SIG-M5 (cell line): ENCODE measurements at places on chromosomes 1 and 21.

DNA sequence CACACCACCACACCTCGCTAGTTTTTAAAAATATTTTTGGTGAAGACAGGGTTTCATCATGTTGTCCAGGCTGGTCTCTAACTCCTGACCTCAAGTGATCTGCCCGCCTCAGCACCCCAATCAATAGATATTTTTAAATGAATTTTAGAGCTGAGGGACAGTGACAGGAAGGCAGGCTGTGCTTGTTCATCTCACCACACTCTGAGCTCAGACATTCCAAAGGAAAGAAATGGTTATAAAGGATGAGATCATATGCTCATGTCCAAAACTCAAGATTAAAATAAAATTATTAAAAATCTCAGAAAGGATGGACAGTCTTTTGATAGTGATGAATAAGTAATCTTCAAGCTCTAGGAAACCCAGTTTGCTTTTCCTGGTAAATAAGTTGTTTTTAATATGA is 40.9 kb downstream of the L1TD1 start:
- no peak for DNase-seq

DNA sequence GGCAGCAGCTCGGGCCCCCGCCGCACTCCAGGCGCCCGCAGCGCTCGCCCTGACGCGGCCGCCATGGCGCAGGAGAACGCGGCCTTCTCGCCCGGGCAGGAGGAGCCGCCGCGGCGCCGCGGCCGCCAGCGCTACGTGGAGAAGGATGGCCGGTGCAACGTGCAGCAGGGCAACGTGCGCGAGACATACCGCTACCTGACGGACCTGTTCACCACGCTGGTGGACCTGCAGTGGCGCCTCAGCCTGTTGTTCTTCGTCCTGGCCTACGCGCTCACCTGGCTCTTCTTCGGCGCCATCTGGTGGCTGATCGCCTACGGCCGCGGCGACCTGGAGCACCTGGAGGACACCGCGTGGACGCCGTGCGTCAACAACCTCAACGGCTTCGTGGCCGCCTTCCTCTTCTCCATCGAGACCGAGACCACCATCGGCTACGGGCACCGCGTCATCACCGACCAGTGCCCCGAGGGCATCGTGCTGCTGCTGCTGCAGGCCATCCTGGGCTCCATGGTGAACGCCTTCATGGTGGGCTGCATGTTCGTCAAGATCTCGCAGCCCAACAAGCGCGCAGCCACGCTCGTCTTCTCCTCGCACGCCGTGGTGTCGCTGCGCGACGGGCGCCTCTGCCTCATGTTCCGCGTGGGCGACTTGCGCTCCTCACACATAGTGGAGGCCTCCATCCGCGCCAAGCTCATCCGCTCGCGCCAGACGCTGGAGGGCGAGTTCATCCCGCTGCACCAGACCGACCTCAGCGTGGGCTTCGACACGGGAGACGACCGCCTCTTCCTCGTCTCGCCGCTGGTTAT is 2.8 kb downstream of the KCNJ9 start:
- no peak for DNase-seq

DNA sequence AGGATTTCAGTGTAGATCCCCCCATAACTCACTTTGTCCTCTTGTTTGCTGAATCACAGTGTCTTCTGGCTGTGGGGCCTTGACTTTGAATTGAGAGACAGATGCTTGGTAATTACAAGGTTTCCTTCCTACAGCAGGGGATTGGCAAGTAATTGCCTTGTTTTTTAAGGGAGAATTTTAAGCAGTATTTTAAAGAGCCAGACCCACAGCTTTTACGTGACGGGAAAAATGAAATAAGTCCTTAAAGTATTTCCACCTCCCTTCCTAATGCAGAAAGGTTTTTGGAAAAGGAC is 41.0 kb downstream of the PGBD5 start:
- no peak for DNase-seq

GRCh38 chr1:11057477-11057876 is 2.3 kb downstream of the SRM start:
- DNase-seq = no peak

DNA sequence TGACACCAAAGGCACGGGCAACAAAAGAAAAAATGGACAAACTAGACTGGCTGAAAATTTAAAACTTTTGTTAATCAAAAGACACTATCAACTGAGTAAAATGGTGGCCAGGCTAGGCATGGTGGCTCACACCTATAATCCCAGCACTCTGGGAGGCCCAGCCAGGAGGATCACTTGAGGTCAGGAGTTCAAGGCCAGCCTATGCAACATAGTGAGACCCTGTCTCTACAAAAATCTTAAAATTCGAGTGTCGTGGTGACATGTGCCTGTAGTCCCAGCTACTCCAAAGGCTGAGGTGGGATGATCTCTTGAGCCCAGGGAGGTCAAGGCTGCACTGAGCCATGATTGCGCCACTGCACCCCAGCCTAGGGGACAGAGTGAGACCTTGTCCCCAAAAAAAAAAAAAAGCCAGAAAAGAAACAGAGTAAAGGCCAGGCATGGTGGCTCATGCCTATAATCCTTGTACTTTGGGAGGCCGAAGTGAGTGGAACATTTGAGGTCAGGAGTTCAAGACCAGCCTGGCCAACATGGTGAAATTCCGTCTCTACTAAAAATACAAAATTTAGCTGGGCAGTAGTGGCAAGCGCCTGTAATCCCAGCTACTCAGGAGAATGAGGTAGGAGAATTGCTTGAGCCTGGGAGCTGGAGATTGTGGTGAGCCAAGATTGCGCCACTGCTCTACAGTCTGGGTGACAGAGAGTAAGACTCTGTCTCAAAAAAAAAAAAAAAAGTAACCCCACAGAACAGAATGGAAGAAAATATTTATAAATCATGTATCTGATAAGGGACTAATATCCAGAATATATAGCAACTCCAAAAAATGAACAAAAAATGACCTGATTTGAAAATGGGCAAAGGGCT is 8.0 kb downstream of the TUT4 start:
- no peak for DNase-seq

DNA sequence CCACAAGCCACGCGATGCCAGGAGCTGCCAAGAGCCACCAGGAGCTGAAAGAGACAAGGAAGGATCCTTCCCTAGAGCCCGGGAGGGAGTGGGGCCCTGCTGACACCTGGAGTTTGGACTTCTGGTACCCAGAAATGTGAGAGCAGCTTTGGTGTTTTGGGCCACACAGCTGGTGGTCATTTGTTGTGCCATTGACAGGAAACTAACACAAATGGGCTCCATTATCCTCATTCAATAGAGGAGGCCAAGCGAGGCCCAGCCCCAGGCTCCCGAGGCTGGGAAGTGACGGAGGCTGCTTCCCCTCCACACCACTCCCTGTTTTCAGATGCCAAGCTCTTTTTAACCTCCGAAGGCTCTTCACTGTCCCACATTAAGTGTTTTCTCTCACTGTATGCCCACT is 25.5 kb downstream of the DHRS3 start:
- DNase-seq = no peak

GRCh38 chr1:16440131-16440469 is 424 bp upstream of the NECAP2 start:
- no peak for DNase-seq

GRCh38 chr1:20318971-20319370 is 28.3 kb downstream of the VWA5B1 start:
- no peak for DNase-seq

- no peak for DNase-seq
Measured at GRCh38 chr21:42929969-42930368, 4.5 kb upstream of the ERVH48-1 start.

DNA sequence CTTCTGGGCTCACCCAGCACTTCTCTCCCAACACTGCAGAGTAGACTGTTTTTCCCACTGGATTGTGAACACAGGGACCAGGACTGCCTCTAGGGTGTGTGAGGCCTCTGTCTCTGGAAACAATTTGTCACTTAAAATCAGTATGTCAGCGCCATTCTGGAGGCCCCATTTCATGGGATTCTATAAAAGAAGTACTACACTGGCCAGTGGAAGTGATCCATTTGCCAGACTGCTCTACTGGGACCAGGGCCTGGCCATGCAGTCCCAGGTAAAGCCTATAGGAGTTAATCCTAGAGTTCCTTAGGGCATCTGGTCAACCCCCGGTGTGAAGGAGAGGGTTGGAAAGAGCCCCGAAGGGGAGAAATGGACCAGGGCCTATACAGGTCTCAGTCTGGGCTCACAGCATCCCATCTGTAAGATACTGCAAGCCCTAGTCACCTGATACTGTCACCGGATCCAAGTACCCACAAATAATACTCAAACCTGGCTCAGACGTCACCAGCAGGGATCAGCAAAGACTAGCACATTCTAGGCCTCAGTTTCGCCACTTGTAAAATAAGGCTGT is 245.0 kb downstream of the FOXD2 start:
- no peak for DNase-seq

GRCh38 chr1:107100331-107100984 is 40.4 kb upstream of the NTNG1 start:
- no peak for DNase-seq

DNA sequence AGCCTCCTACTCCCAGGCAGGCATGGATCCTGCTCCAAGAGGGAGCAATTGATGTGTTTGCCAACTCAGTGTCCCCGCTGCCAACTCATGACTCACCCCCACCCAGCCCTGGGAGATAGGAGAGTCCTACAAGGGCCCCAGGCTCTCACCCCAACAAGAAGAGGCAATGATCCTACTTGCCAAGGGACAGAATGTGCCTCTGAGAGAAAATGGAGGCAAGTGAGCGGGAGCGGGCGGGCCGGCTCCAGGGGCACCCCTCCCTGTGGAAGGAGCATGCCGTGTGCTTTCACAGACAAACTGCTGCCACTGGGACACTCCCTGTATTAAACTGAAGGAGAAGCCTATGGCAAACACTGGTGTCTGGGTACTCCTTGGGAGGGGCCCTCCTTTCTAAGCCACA is 16.7 kb downstream of the PKP1 start:
- no peak for DNase-seq

- DNase-seq = no peak
Measured at GRCh38 chr1:154620751-154621150, 12.8 kb upstream of the ADAR start.

- no peak for DNase-seq
Measured at GRCh38 chr1:29312469-29313461, 76.4 kb downstream of the PTPRU start.

DNA sequence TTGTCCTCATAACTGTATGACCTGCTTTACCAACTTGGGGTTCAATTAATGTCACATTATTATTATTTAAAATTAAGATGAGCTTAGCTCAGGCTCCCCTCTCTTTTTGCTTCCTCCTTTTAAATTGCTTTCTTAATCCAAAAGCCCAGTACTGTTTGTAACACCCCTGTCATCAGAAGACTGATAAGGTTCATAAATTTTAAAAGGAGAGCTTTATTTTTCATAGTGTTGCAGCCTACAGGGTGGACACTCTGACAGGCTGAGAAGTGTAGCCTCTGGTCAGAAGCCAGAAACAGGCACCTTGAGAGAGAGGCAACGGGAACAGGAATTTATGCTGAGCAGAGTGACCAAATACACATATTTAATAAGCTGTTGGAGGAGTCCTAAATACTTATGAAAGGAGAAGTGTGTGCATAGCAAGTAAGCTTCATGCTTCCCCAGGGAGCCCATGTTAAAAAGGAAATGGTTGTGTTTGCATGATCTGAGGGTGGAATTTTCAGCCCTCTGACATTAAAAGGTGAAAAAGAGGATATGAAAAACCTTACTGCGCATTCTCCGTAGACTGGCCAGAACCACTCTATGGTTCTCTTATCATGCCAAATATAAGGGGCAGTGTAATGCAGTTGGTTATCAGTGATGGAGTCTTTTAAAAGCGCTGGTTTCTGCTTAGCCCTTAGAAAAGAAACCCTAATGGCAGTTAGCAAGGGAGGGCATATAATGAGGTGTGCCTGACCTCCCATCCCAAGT is 30.5 kb upstream of the FGGY start:
- DNase-seq = no peak

- DNase-seq = no peak
Measured at GRCh38 chr1:18299441-18300338, 181.0 kb upstream of the KLHDC7A start.

DNA sequence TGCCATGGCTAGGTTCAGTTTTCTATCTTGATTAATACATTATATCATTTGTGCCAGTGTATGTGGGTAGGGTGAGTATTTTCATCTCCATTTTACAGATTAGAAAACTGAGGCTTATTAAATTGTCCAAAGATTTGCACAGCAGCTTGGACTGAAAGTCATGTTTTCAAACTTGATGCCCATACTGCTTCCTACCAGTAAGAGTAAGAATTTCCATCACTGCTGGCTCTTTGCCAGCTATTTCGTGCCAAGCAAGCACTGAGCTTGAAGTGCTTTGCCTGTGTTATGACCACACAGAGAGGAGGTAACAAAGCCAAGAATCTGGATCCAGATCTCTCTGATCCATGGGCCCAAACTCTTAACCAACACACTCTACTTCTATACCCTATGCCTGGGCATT is 295.0 kb downstream of the VAV3 start:
- DNase-seq = no peak

DNA sequence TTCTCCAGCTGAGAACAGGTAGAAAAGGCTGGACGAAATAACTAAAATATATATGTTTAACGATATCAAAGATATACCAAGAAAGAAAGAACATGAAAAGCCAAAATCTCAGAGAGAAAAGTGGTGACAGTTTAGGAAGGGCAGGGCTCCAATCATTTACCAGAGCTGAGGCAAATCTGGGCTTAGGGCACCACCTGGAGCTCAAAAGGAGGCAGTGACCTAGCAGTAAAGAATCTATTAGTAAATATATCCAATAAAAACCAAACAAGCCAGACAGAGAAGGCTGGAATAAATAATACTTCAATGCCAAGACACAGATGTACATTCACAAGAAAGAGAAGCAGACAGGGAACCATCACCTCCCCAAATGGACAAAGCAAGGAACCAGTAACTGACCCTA is 43.5 kb downstream of the CHIA start:
- no peak for DNase-seq

DNA sequence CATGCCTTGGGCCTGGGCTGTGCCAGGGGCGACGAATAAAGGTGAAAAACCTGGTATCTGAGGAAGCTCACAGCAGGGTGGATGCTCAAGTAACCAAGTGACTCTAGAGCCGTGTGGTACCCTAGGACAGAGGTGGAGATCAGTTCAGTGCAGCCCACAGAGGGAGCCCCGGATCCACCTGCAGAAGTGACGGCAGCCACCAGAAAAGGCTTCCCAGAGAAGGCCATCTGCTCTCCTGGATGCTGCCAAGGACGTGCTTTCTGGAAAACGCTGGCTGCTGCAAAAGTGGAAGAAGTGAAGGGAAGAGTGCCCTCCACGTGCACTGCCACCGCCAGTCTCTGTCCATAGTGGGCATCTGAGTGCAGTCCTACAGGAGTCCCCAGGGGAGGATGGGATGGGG is 27.7 kb downstream of the TMCO4 start:
- DNase-seq = no peak

DNA sequence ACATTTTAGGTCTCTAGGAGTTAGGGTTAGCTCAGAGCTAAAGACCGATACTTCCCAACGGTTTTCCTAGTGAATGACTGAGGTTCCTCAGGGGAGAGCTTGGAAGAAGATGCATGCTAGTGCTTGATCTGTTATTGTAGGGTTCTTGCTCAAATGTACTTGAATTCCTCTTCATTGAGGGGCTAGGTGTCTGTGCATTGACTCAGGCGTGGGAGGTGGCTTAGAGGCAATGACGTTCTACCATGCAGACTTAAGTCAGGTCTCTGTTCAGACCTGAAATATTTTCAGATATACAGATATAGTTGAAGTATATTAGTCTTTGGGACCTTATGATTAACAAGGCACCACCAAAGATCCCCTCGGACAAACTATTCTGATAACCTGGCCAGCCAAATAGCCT is 23.5 kb downstream of the S100A10 start:
- DNase-seq = no peak

- no peak for DNase-seq
Measured at GRCh38 chr1:161137881-161138280, 5.4 kb upstream of the DEDD start.

GRCh38 chr1:45622524-45623394 is 1.1 kb downstream of the CCDC17 start:
- no peak for DNase-seq
